ENCODE measurements at places on chromosomes 5 and 9.
A peak's percentile ranks its signal among the peaks of the same experiment; 100 is the strongest.

- no peak for DNase-seq
Measured at GRCh38 chr5:22965960-22966359, 112.8 kb upstream of the CDH12 start.

- no peak for DNase-seq
Measured at GRCh38 chr5:144202072-144202471, 31.4 kb downstream of the KCTD16 start.

GRCh38 chr9:105064248-105065097 is 136.5 kb upstream of the ABCA1 start:
- DNase-seq: peak; percentile 97

DNA sequence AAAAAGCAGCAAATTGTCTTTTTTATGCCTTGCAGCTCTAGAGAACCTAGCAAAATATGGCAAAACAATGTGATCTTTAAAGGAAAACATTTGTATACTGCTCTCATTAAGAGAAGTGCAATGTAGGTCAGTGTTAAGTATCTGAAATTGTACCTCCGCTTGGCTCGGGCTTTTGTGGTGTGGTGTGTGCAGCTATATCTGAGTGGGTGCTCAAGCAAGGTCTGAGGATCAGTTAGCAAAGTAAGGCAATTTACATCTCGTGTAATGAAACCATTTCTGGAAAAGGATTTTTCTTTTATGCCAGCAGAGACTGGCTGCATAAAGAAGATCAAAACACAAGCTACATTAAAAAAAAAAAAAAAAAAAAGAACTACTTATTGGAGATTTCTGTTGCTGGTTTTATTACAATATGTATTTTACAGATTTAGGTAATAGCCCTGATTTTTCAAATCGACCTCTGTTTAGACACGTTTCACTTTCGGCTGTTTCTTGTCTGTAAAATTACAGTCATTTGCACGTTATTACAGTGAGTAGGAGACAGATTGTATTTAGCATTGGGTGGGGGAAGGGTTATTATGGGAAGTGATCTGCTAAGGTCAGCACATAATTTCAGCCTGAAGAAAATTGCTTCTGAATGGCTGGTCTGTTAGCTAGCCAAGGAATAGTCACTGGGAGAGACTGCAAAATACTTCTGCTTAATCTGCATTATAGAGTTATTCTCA is 7.9 kb upstream of the ZNF608 start:
- DNase-seq: no peak

GRCh38 chr5:73096239-73096575 is 24.2 kb upstream of the TMEM171 start:
- DNase-seq: no peak

- no peak for DNase-seq
Measured at GRCh38 chr9:27379311-27380251, 82.6 kb upstream of the EQTN start.

DNA sequence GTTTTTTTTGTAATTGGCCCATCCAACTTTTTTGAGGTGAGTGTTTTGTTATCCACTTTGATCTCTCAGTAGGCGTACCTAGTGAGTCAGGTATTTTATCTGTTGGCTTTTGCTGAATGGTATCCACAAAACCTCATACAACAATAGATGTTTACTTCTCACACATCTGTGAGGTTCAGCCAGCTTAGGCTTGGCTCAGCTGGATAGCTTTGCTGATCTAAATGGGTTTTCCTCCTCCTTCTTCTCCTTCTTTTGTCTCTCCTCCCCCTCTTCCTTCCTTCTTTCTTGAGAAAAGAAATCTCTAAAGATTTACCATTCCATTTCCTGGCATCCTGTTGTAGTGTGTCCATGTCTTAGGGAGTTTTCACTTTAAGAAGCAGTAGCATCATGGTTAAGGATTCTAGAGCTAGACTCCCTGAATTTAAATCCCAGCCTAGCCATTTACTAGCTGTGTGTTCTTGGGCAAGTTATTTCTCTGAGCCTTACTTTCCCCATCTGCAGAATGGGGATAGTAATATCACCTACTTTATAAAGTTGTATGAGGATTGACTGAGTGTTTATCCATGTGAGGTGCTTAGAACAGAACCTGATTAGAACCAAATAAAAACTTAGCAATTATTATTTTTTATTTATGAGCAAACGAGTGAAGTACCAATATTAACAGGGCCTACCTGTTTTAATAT is 126.3 kb downstream of the ARHGAP26 start:
- no peak for DNase-seq

DNA sequence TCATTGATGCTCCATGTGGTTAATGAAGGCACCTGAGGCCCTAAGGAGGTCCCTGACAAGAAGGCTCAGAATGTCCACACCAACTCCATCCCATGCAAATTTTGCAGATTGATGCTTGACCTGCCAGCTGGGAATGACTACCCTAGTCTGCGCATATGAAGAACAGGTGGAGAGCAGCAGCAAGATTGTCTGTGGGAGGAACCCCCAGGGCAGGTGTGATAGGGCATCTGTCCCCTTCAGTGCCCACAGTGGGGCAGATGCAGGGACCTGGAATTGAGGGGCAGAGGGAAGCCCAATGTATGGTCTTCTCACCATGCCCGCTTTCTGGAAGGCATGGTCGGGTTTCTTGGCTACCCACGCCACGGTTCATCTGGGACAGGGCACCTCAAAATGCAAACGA is 79.6 kb downstream of the MACROH2A1 start:
- DNase-seq: no peak

DNA sequence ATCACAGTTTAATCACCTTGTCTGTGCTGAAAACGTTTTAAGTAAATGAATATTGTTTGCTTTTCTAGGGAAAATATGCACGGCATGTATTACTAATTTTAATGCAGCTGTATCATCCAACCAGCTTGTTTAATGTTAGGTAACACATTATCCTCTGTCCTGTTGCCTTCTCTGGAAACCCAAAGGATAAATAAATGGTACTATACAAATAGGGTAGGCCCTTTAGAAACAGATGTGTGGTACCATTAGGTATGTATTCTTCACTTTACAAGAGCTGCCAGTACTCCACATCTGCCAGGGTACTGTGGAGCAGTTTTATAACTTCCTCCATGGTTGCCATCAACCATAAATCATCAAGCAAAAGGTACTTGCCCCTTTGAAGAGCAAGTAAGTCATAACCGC is 42.9 kb downstream of the FAF2 start:
- DNase-seq: peak; percentile 46

GRCh38 chr9:93059011-93059714 is 662 bp downstream of the SUSD3 start:
- no peak for DNase-seq

- peak; percentile 84 for DNase-seq
Measured at GRCh38 chr5:39256477-39257235, 37.3 kb upstream of the FYB1 start.

- no peak for DNase-seq
Measured at GRCh38 chr5:169521366-169521983, 62.1 kb upstream of the SPDL1 start.

DNA sequence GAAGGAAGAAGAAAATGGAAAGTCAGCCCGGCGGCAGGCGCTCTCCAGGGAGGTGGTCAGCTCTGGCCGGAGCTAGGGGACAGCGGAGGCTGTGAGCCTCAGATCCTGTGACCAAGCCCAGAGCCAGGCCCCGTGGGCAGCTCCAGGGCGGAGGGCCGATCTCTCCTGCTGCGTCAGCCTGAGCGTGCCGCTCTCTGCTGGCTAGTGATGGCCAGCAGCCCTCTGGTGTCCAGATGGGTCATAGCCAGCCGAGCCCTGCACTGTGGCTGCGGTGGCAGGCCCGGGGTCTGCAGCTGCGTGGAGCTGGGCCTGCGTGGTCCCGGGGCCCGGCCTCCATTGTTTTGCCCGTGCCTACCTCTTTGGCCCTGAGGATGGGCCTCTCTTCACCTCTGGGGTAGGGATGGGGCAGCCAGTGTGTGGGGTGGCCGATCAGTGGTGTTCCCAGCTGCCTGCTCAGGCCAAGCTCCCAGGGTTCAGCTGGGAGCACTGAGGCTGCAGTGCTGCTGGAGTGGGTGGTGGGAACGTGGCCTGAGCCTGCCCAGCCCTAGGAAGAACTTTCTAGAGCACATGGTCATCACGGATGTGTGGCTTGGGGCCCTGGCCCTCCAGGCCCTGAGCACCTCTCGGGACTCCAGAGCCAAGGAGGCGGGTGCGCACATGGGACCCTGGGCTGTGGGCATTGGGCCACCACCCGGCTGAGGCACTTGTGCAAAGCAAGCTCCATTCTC is 17.1 kb upstream of the NRARP start:
- DNase-seq: no peak

DNA sequence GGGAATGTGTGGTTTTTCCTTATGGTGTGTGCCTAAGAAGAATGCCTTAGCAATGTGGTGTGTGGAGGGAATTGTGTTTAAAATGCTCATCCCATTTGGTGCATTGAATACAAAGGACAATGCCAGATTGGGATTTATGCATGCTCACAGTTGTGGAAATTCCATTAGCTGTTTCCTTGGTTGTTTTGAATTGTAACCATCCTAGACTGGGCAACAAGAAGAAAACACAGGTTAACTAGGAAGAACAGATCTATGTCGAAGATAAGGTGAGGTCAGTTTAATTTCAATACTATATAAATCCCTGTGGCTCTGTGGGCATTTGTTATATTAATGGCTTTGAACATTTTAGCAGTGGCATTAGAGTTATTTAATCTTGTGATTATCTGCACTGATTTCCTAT is 266.8 kb downstream of the MAT2B start:
- DNase-seq: peak; percentile 2

- DNase-seq: no peak
Measured at GRCh38 chr5:146710348-146710747, 168.2 kb downstream of the PPP2R2B start.

DNA sequence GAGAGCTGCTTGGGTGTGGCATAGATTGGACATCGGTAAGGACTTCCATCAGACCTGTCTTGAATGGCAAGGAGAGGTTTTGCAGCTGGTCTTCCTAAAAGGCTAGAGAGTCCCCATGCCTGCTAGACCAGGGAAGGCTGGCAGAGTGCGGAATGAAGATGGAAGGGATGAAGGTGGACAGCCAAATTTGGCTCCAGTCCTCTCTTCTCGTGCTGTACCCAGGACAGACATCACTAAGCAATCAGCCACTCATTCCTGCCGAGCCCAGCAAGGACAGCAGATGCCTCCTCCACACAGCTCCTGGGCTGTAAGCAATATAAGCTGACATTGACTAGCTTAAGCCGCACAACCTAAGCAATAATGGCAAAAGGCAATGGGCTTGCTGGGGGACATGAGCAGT is 112.0 kb downstream of the OLFM1 start:
- no peak for DNase-seq

- DNase-seq: no peak
Measured at GRCh38 chr9:86774116-86774515, 173.2 kb downstream of the GAS1 start.
